ENCODE measurements at places on chromosomes 3 and 15.

GRCh38 chr3:170751899-170752293 is 118.1 kb downstream of the RPL22L1 start:
- no peak for DNase-seq

- DNase-seq: no peak
Measured at GRCh38 chr3:189797103-189797750, 166.0 kb downstream of the TP63 start.

- no peak for DNase-seq
Measured at GRCh38 chr15:71571641-71572040, 238.7 kb upstream of the NR2E3 start.

DNA sequence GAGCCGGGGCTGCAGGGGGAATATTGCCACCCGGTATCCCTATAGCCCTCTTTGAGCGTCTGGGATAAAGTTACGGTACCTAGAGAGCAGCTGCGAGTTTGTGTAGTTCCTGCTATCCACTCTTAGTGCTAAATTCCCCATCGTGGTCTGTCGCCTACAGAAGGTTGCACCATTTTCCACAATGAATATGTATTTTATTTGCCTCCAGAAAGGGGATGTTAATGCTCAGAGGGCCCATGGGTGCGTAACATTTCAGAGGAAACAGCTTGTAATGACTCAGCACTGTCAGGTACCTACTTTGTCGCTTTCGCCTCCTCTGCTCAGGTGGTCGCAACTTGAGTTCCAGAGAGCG is 1.1 kb downstream of the SLCO3A1 start:
- DNase-seq: no peak

DNA sequence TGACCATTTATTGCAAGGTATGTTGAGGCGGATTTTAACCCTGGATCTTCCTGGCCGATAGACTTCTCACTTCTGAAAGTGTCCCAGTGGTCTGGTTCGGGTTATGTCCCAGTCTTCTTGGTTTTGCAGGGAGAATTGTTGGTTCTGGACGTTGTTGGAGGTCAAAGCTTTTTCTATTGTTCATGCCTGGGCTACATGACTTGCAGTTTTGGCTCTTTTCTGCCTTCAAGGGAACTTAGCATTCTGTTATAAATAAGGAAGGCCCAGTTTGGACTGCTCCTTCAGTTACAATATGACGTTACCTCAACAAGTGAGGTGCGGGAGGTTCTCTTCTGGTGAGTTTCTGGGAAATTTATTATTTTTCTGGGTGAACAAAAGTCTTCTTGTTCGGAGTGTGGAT is 614.3 kb downstream of the DIPK2A start:
- no peak for DNase-seq

- DNase-seq: no peak
Measured at GRCh38 chr3:37140899-37141541, 33.4 kb downstream of the LRRFIP2 start.

- DNase-seq: no peak
Measured at GRCh38 chr15:57485869-57486268, 105.8 kb upstream of the MYZAP start.

DNA sequence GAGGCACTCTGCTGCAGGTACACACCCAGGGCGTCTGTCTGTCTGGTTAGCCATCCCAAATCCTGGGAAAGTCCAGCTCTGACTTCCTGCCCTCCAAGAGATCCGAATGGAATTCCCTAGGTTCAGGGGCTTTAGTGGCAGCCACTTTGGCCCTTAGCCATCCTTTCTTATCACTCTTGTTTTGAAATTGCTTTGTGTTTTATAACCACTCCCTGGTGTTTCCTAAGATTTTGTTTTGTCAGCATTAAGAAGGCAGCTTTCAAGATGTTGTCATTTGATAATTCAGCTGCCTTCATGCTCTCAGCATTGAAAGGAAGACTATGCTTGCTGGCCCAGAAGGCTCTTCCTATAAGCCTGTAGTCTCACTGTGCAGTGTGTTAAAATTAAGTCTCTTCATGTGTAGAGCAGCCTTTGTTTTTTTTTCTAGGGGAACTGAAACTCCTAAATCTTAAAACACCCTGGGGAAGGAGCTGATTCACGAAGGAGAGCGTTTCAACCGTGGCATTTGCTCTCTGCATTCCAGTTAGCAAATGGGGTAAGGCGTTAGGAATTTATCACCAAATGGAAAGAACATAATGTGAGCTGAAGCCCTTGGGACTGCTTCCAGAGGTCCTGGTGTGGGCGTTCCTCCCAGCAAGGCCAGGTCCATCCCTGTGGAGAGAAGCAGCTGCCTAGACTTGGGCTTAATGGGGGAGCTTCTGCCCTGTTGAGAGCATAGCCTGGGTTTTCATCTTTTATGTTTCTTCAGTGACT is 14.2 kb upstream of the CLEC3B start:
- DNase-seq: no peak

- peak; percentile 22 for DNase-seq
Measured at GRCh38 chr15:65981837-65982626, 112.7 kb downstream of the RAB11A start.

DNA sequence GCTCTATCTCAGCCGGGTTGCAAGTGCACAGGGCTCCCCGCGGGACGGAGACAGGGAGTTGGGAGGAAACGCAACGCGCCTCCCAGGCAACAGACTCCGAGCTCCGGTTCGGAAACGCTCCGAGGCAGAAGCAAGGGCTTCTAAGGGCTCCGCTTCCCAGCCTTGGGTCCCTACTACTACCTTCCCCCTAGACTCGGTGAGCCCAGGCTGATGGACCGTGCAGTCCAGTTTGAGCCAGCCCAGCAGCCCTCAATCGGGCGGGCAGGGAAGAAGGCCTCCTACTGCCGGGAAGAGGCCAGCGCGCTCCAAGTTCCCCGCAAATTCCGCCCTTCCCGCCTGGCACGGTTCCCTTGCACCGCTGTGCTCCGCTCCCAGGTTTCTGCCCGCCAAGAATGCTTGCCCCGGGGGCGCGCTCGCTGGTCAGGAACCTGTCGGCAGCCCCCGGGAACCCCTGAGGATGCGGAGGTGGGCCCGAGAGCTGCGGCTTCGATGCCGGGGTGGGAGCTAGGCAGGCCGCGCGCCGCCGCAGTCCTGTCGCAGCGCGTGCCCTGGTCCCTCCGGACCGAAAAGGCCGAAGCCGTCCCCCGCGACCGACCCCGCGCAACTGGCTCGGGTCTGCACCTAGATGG is 728 bp downstream of the TRANK1 start:
- DNase-seq: peak; percentile 8

GRCh38 chr15:25766417-25766816 is 96.7 kb downstream of the ATP10A start:
- DNase-seq: no peak
